ENCODE measurements at places on chromosomes 5 and 9.

DNA sequence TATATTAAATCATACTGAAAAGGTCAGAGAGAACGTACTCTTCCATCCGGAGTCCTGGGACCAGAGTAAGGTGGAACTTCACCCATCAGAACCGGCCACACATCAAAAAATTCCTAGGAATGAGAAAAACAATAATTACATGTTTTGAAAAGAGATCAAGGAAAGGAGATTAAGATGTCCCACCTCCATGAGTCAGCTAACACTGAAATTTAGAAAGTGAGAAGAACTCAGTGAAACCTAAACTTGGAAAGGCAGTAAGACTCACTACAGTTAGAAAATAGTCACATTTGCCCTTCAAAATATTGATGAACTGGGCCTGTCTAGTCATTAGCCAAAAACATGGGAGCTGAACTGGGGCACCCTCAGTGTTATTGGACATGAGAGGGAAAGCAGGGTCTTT, 23.0 kb downstream of the PDE6A start:
- DNase-seq = no peak

DNA sequence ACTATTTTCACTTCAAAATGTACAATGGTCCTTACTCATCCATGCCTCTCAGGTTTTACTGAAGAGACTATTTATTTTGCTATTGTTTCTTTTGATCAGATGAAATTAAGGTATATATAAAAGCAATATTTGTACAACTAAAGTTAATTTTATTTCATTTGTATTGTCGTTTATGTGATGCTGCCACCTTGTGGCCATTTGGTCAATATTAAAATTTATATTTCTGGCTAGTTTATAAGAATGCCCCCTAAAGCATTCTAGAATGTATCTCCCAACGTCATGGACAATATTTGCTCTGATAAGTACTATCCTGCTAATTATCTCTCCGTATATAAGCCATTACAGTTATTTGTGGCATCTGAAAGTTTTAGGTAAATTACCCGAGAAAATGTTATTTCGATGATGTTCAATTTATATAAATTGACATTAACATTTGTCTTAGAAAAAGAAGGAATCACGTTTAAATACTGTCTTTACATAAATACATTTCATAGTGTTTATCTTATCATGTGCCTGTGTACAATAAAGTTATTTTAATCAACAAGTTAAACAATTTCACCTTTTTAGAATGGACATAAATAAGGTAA, 680.0 kb downstream of the TAF11L14 start:
- no peak for DNase-seq

DNA sequence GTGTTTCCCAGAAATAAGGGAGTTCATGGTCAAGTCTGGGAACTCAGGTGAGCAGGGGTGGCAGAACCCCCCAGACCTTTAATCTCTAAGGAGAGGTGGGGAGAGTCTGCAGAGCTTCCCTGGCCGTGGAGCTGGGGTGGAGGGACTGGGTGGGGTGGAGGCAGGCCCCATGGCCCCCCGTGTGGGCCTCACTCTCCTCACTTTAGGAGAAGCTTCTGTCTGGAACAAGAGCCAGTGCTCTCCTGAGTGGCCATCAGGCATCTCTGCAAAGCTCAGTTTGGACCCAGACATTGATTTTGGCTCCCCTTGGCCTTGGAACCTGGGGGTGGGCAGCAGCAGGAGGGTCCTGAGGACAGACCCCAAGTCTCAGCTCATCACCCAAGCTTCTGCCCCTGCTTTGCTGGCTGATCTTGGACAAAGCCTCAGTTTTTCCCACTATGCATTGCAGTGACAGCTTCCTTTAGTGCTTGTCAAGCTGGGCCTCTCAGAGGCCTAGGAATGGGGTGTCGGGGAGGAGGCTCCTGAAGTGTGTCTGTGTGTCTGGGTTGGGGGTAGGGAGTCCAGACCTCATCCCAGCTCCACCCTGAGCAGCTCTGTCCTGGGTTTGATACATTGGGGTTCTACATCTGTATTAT, 3.5 kb upstream of the GBGT1 start:
- DNase-seq = no peak

- no peak for DNase-seq
Measured at GRCh38 chr5:51495672-51496071, 112.4 kb downstream of the ISL1 start.

DNA sequence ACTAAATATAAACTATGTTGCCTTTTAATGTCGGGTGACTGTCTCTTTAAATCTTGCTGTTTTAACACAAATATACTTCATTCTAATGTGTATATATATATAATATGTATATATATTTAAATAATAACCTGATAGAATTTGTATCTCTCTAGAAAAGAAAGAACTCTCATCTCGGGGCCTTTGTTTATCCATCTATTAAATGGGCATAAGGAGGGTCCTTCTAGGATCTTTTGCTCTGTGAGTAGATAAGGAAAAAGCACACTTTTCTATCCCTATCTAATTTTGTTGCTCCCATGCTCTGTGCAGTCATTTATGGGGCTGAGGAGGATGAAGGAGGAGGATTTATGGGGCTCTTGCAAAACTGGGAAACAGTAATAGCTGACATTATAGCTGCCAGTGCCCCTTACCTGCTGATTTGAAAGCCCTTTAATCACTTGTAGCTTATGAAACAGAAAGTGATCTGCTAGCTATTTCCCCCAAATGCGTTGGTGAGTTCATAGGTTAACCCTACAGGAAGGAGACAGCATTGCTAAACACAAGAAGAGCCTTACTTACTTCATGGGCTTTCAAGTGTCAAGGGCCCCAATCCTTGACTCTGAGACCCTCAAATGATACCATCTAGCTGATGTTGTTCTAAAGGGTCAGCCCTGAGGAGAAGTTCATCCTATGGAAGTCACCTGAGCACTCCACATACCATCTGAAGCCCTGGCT, 5.8 kb upstream of the PPARGC1B start:
- DNase-seq = no peak

DNA sequence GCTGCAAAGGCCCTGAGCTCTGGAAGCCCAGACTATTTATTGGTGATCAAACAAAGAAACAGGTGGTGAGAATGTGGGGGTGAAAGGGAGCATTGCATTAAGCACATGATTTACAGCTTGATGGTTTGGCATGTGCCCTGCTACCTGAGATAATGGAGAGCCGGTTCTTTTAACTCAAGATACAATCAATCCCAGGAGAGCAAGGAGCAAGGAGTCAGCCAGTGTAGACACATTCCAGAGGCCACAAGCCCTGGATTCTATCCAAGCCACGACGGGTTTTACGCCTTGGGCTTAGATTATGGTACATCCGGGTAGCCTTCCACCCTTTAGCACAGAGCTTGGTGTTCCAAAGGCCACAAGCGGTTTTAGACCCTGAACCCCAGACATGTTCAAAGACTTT, 292.2 kb downstream of the CYLC2 start:
- no peak for DNase-seq

GRCh38 chr5:75622564-75622963, 11.3 kb downstream of the ANKDD1B start:
- no peak for DNase-seq

- DNase-seq = no peak
Measured at GRCh38 chr5:99314721-99315120, 385.9 kb upstream of the CHD1 start.

DNA sequence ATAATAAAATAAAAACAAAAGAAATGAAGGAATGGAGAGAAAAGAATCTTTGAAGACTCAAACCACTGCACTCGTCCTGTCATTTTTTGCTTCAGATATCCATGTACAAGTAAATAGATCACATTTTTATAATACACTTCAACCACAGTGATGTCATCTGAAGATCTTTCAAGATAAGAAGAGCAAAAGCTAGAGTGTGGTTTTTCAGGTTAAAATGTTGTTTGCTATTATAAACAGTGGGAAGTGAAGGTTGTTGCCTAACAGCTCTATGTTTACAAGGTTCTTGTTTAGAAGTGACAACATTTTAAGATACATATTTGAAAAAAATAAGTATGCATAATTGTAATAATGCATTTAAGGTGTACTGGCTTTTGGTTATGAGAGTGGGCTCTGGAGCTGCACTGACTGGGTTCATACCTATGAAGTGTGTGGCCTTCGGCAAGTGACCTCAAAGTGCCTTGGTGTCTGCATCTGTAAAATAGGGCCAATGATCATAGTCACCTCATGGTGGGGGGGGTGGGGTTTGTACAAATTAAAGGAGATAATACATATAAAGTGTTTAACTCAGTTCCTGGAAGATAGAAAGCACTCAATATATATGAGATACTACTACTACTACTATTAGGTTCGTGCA, 45.5 kb upstream of the IL7R start:
- DNase-seq = no peak

- DNase-seq = no peak
Measured at GRCh38 chr9:87428659-87429058, 69.0 kb upstream of the DAPK1 start.

- DNase-seq = no peak
Measured at GRCh38 chr9:24614070-24614469, 68.4 kb upstream of the IZUMO3 start.

- DNase-seq = no peak
Measured at GRCh38 chr9:35682520-35683315, 7.0 kb downstream of the TPM2 start.

DNA sequence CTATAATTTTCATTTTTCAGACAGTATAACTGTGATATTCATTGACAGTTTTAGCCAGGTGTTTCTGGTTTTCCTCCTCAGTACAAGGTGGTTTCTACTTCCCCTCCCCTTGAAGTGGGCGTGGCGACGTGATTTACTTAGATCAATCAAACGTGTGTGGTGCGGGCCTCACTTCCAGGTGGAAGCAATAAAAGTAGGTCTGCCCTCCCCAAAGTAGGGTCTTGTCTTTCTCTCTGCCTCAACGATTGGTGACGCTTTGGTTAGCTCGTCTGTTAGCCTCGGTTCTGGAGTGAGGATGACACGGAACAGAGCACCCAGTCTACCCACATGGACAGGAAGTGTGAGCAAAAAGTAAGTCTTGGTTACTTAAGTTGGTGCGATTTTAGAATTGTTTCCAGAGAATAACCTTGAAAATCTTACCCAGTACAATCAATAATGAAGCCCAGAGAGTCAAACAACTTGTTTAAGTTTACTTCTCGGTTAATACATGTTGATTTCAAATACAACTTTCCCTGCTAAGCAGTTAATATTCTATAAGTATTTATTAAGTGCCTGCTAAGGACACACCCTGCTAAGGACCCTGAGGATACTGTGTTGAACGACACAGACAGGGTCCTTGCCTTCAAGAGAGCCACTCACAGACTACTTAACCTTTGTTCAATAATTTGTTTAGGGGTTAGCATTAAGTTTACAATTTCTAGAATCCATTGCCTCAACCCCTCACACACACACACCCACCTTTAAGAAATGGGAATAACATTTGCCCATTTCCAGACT, 48.4 kb downstream of the COX7C start:
- no peak for DNase-seq

- peak; percentile 31 for DNase-seq
Measured at GRCh38 chr5:87069974-87070608, 197.6 kb upstream of the RASA1 start.

GRCh38 chr5:109928811-109929210, 239.1 kb downstream of the MAN2A1 start:
- DNase-seq = no peak

DNA sequence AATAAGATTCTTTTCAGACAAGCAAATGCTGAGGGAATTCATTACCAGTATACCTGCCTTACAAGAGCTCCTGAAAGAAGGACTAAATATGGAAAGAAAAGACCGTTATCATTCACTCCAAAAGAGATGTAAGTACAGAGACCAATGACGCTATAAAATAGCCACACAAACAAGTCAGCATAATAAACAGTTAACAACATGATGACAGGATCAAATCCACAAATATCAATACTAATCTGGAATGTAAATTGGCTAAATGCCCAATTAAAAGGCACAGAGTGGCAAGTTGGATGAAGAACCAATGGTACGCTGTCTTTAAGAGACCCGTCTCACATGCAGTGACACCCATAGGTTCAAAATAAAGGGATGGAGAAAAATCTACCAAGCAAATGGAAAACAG, 349.6 kb upstream of the MPDZ start:
- DNase-seq = no peak

DNA sequence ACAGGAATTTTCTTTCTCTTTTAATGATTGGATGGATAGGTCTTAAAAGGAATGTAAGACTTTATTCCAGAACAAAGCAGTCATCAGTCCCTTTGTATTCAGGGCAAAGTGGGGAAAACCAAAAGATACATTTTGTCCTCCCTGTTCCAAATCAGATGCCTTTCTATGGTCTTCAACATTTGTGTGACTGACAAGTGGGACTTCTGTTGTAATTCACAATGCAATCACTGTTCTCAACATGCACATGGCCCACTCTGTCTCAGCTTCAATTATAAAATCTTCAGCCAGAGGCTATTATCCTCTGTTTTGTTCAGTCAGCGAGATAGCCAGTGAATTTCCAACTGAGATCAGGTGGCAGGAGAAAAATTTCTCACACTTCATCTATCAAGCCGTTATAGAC, 95.5 kb upstream of the ERBIN start:
- no peak for DNase-seq

DNA sequence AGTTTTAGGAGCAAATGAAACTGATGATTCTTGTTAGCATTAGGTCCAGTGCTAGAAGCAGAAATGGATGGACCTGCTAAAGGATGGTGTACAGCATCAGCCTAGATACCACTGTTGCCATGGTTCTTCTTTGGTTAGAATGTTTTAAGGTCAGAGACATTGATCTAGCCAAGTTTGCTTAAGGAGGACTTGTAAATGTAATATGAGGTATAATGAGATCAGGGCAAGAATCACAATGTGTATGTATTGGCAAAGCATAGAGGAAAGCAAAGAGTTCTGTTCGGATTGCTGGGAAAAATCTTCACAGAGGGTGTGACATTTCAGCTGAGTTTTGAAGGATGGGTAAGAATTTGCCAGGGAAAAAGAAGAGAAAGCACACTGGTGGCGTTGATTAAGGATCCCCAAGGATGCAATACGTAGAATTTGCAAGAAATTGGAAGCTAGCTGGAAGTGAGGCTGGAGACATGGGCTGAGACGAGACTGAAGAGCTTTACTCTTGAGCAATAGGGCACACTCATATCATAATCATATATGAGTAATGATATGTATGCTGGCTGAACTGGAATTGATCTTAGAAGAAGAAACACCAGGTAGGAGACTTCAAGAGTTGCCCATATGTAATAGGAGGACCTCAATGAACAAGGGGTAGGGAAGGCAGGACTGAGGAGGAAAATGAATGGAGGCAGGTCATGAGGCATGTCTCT, 102.0 kb downstream of the ZNF462 start:
- no peak for DNase-seq

- DNase-seq = no peak
Measured at GRCh38 chr5:156120777-156121176, 206.2 kb upstream of the SGCD start.
